ENCODE measurements at places on chromosomes 1 and 21.
A peak's percentile ranks its signal among the peaks of the same experiment; 100 is the strongest.

- no peak for DNase-seq
Measured at GRCh38 chr1:44802306-44803061, 2.3 kb downstream of the PLK3 start.

- no peak for DNase-seq
Measured at GRCh38 chr1:16146279-16147155, 9.4 kb downstream of the EPHA2 start.

DNA sequence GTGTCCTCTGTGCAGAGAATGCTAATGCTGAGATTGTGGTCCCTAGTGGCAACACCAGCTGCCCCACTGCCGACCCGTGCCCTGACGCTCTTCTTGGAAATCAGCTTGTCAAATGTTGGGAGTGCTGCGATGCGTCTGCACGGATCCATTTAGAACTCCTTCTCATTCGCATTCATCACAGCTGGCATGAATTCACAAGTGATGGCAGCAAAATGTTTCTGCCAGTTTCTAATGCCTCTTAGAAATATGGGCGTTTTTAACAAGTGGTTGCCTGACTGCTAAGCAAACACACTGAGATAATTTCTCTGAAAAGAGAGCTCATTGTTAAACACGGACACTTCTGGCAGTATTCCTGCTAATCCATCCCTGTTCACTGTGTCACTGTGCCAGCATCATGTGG lies 131.9 kb upstream of the KCNJ6 start:
- DNase-seq, result no peak

- no peak for DNase-seq
Measured at GRCh38 chr1:40944326-40944725, 35.2 kb upstream of the CTPS1 start.

DNA sequence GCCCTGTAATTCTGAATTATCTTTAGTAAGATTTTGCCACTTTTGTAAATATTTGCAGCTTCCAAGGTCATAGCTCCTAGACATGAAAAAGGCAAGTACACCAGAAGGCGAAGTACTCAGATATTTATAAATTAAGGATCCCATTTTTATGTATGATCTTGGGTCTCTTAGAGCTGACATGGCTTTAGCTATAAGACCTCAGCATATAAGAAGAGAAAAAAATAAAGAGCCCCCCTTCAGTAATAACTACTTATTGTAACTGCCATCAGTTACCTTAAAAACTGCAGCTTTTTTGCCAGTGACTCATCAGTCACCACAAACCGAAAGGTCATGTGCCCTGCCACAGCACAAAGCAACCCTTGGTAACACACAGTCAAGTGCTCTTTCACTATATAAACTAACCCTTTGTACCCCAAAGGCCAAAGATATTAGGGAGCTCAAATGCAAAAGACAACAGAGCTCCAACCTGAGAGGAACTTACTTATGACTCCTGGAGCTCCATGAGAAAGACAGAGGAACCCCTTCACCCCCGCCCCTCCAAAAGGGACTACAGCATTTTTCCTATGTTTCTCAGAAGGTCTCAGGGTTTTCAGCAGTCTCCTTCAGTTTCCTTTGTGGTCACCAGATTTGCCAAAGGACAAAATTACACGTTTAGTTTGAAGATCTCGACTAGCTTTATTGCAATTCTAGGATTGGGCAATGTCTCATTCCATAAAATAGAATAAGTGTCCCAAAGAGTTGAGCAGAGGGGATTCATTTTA lies 219.8 kb upstream of the DUSP10 start:
- peak; percentile 71 for DNase-seq

- no peak for DNase-seq
Measured at GRCh38 chr1:198798923-198799386, 160.1 kb downstream of the PTPRC start.

- peak; percentile 61 for DNase-seq
Measured at GRCh38 chr1:93021539-93022134, 57.4 kb upstream of the MTF2 start.

GRCh38 chr1:40363721-40364120 lies 9.8 kb upstream of the SMAP2 start:
- DNase-seq, result peak; percentile 37

- DNase-seq, result no peak
Measured at GRCh38 chr21:41803316-41803715, 36.5 kb upstream of the RIPK4 start.

DNA sequence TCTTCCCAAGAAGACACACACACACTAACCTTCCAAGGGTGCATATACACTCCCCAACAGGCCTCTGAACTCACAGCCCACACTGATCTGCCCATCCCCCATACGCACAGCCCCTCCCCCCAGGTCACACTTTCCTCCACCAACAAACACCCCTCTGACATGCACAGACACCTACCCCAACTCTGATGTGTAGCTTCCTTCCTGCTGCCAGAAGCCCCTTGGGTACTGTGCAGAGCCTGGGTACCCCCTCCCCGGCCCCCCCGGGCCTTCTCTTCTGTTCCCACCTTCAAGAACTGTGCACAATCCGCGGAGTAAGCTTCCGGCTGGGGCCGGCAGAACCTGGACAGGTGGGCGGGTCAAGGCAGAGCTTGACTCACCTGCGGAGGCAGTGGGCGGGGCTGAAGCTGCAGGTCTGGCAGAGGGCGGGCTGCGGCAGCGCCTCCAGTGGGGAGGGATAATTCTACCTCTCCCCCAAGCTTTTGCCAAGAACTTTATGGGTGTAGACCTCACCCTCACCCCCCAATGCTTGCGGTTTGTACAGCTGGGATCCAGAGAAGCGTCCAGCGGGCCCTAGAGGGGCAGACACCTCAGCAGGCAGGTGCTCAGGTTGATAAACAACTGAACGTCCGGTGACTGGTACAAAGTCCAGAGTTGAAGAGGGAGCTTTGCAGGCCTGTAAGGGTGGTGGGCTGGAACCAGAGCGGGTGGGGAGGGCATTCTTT lies at the start of gene C1orf210:
Gene C1orf210 (minus strand): TSS at position 313 of the 722 bp plus-strand sequence. CDS start 2,311 bp downstream, outside the sequence.
- DNase-seq, result no peak

- DNase-seq, result no peak
Measured at GRCh38 chr1:232426801-232427200, 203.1 kb downstream of the SIPA1L2 start.

DNA sequence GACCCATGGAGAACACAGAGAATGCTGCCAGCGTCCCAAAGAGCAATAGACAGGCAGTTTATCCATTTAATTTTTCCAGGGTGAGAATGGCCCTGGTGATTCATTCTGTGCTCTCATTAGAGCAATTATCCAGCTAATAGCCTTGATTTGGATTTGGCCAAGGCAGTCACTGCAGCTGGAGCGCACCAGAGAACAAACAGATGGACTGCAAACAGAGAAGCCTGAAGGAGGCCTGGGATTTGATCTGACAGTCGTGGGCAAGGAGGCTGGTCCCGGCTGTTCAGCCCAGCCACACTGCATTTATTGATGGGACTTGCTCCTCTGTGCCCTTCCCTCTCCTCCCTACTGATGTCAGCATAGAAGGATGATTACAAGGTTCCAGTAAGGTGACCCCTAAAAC lies 353.9 kb upstream of the C1orf174 start:
- no peak for DNase-seq

DNA sequence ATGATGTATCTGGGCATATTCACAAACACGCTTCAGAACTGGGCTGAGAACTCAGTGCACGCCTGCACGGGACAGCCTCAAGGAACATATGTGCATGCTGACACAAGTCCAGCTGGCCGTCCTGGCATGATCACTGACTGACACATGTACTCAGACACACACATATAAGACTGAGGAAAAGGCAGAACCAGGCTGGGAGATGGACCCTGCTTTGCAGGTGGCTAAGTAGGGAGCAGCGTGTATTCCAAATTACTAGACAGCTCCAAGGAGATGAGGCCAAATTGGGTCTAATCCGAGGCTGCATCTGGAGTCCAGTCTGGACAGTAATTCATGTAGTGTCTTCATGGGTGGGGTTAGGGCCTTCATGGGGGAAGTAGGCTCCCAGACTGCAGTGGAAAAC lies 41.4 kb upstream of the GJB5 start:
- DNase-seq, result no peak

DNA sequence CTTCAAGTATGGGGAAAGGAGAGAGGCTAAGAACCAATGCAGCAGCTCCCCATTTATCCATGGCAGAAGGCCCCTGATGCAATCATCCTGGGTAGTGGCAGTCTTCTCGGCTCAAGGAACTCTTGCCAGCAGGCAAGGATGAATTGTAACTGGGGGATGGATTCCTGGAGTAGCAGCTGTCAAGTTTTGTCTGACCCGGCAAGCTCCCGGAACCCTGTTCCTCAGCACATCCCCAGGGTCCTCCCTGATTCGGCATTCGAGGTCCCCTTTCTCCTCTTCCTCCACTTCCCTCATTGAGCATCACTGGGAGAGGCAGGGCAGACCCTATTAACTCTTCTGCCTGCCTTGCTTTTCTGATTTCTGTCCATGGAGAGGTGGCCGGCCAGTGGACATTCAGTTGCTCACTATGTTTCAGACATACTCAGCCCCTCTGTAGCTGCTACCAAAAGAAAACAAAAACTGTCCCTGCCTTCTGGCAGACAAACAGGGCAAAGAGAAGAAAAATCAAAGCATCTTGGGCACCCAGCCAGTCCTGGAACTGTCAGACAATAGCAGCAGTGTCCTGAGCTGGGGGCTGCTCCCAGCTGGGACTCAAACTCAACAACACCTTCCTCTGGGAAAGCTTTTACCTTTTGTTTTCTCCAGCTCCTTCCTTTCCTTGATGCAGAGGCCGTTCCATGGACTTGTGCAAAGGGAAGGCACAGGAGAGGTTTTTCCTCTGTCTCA lies 5.6 kb upstream of the PTCH2 start:
- no peak for DNase-seq

GRCh38 chr1:100387657-100388350 lies 35.5 kb downstream of the CDC14A start:
- DNase-seq, result no peak

GRCh38 chr1:1430114-1430982 lies 5.1 kb upstream of the VWA1 start:
- no peak for DNase-seq

GRCh38 chr1:91190996-91191395 lies 169.2 kb upstream of the ZNF644 start:
- no peak for DNase-seq

DNA sequence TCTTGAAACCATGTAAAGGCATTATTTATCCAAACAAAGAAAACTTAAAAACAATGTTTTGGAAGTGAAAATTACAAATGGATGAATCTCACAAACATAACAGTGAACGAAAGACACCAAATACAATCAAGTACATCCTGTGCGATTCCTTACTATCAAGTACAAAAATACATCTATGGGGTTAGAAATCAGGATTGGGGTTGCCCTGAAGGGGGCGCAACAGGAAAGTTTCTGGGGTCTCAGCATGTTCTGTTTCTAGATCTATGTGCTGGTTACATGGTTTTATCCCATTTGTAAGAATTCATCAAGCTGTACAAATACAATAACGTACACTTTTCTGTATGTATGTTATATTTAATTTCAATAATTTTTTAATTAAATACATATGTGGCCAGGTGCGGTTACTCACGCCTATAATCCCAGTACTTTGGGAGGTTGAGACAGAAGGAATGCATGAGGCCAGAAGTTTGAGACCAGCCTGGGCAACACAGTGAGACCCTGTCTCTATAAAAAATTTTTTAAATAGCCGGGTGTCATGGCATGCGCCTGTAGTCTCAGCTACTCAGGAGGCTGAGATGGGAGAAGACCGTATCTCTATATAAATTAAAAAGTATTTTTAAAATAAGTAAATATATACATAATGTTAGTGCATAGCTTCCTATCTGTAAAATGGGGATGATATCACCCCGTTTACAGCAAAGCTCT lies 121.5 kb upstream of the SOD1 start:
- DNase-seq, result no peak

GRCh38 chr1:3914911-3915310 lies 14.8 kb upstream of the C1orf174 start:
- no peak for DNase-seq

DNA sequence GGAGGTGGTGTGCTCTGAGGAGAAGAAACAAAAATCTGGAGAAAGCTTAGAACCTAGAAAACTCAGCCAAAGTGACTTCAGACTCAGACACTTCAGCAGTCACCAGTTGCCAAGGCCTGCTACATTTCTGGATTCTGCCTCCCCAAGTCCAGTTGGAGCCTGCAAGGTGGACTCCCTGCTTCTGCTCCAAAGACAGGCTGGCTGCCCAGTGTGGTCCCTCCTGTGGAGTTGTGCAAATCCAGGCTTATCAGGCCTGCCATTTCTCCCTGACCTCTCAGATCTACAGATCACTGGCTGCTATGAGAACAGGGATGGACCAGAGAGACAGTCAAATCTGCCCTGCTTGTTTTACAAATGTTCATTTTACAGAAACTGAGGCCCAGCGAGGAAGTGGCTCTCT lies 9.9 kb downstream of the CACHD1 start:
- no peak for DNase-seq

- DNase-seq, result no peak
Measured at GRCh38 chr1:97384294-97384968, 536.4 kb downstream of the DPYD start.

DNA sequence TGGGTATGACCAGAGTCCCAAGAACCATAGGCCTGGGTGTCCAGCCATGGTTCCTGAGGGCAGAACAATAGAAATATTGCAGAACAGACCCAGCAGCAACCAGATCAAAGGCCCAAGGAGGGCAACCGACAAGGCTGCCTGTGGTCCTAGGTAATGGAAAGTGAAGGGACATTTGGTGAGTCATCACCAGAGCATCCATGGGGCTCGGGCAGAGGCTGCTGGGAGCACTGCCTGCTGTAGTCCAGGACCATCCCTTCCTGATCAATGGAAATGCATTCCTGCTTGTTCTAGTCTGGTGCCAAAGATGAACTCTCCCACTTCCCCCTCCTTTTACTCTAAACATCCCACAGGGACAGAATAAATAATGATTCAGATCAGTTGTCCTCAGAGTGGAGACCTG lies 172.8 kb upstream of the CACNA1E start:
- DNase-seq, result no peak

- DNase-seq, result no peak
Measured at GRCh38 chr1:117025568-117025967, 24.0 kb downstream of the CD101 start.

- DNase-seq, result no peak
Measured at GRCh38 chr1:70200065-70200464, 5.3 kb downstream of the LRRC40 start.

- no peak for DNase-seq
Measured at GRCh38 chr1:218351391-218352074, 6.4 kb downstream of the TGFB2 start.

DNA sequence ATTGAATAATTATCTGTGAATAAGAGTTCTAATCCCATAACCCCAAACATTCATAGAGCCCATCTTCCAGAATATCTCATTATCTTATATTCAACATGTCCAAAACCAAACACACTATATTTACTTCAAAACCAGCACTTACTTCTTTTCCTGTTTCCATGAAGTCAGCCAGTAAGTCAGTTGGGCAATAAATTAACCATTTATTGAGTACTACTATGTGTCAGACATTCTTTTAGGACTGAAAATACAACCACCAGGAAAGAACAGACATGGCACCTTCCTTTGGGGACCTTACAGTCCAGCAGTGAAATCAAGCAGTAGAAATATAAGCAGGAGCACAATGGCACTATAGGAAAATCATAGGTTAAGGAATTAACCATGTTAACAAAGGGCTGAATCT lies 8.8 kb downstream of the AK5 start:
- no peak for DNase-seq

GRCh38 chr1:222616525-222616924 lies 1.4 kb upstream of the MIA3 start:
- no peak for DNase-seq

GRCh38 chr21:41164052-41164451 lies 3.9 kb upstream of the BACE2 start:
- no peak for DNase-seq

GRCh38 chr1:218328769-218329168 lies 16.4 kb upstream of the TGFB2 start:
- no peak for DNase-seq

Measured in activated CD4-positive, alpha-beta T cell treated with anti-CD3 and anti-CD28 coated beads, Interleukin-2, Interleukin-4, amounts not matched to agents 100 ng/mL and 50 ng/mL, durations not matched to agents 16 hours and 8 hours (primary cell).